CD4-positive, CD25-positive, alpha-beta regulatory T cell (primary cell): ENCODE measurements at places on chromosomes 5 and 9.

- no peak for DNase-seq
These were observed 41.1 kb upstream of the GADD45G start for GRCh38 chr9:89563571-89564345.

GRCh38 chr9:125103021-125103420, 40.3 kb downstream of the SCAI start:
- DNase-seq = no peak

- DNase-seq = no peak
These were observed 592.1 kb downstream of the TLE4 start for GRCh38 chr9:80163889-80164288.

DNA sequence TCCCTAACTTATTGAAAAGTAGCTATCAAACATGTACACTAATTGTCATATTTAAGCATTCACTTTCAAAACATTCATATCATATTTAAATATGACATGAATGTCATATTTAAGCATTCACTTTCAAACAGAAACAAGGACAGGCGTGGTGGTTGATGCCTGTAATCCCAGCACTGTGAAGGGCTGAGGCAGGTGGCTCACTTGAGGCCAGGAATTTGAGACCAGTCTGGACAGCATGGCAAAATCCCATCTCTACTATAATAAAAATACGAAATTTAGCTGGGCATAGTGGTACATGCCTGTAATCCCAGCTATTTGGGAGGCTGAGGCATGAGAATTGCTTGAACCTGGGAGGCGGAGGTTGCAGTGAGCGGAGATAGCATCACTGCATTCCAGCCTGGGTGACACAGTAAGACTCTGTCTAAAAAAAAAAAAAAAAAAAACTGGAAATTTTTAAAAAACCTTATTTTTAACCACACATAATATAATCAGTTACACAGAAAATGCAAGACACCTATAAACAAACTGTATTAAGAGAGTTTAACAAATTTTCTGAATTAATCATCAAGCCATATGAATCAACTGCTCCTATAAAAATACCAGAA, 88.1 kb downstream of the LPAR1 start:
- no peak for DNase-seq

GRCh38 chr9:21016701-21017491, 14.5 kb downstream of the HACD4 start:
- DNase-seq = no peak

GRCh38 chr9:124256517-124257069, 1.2 kb upstream of the NEK6 start:
- DNase-seq = no peak
